ENCODE measurements at places on chromosomes 5 and 9.

DNA sequence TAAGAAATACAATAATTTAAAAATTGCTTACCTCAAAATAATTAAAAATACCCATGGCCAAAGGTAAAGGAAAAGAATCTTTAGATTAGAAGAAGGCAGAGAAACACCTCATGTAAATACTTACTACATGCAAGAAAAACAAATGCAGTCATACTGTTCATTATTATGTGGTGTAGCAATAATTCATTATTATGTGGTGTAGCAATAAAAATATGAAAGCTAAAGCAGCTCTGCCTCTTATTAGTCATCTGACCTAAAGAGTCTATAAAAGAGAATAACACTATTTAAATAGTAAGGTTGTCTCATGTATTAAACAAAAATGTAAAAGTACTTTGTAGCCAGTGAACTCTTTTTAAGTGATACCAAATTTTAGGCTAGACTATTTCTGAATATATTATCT lies 6.6 kb downstream of the DTWD2 start:
- peak; percentile 6 for DNase-seq

- DNase-seq, result no peak
Measured at GRCh38 chr5:29889051-29889450, 1304.4 kb upstream of the CDH6 start.

DNA sequence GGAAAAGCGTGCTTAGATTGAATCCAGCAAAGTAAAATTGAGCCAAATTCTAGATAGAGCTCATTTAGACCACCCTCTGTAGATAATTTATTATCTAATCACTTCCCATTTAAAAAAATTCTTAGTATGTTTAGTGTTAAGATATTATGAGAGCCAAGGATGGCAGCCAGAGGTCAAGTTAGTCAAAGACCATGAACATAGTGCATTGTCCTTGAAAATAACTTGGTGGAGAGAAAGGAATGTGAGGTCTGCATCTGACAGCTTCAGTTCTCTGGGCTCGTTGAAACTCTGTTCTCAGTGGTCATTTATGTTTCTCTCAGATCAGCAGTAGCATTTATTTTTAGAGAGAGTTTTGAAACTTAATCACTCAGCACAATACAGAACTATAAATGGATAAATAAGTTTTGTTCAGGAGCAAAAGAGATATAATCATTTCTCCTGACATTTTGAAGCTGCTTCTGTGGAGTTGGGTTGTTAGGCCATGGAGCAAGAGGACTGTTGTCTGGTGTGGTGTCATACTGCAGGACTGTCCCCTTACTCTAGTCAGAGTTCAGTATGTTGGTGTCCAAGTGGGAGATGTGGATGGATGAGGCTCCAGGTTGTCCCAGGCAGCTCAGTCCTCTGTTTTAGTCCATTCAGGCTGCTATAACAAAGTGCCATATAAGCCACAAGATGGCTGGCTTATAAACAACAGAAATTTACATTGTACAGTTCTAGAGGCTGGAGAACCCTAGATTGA lies 337.7 kb downstream of the FBXL7 start:
- DNase-seq, result no peak

DNA sequence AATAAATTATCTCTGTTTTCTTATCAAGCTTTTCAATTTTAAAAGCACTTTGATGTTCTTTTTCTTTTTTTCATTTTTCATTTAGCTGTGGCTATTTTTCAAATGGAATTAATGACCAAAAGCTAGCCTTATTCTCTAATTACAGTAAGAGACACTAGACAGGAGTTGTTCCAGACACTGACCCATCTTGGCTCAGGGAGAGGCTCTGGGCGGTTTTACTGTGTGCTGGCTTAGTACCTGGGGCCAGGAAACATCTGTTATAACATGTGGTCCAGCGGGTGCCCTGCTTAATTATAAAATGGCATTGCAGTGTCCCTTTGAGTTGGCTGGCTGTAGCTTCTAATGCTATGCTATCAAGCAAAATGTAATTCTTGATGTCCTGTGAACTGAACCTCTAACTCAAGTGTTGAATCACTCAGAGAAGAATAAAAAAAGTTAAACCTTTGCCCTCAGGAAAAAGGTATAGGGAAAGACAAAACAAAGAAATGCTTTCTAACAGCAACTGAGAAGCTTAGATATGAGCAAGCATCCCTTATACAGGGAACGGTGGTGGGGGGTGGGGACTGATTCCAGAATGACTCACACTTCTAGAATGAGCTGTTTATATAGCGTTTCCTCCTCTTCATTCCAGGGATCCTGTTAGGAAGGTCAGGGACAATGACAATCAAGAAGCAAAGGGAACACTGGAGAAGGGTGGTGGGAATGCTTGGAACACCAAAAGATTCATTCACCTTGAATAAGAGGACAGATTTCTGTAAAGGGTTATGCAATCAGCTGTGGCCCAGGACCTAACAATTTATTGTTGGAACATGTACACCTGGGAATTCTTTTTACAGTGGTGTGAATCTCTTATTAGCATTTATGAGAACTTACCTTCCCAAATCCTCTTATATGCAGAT lies 58.7 kb upstream of the NFIB start:
- DNase-seq, result peak; percentile 90

DNA sequence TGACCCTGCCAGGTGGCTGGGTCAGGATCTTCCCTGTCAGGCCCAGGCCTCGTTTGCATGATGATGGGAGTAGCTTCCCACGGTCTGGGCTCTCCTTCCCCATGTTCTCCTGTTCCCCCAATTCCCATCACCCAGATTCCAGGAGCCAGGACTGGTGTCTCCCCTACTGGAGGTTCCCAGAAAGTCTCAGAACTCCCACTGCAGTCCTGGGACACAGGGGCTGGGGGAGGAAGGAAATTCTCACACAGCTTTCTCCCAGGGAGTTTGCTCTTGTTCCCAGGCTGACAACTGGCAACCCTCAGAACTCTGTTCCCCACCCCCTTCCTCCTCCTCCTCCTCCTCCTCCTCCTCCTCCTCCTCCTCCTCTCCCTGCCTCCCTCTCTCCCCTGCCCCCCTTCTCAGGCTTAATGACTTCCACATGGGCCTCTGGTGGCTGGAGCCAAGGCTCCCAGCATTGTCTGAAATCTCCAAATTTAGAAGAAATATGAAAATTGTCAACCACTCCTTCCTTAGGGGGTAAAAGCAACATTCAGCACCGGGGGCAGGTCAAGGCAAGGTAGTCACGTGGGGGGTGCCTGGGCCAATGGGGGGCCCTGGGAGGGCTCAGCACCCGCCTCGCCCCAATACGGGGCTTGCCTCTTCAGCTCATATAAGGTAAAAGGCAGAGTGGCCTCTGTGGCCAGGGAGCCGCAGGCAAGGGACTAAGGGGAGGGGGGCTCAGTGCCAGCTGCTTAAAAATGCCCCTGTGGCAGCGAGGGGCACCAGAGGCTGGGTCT lies 27.3 kb upstream of the IL17B start:
- peak; percentile 100 for DNase-seq

- no peak for DNase-seq
Measured at GRCh38 chr5:150612905-150613670, 27.4 kb upstream of the SYNPO start.

GRCh38 chr5:74866596-74867162 lies 492 bp upstream of the FAM169A start:
- no peak for DNase-seq

DNA sequence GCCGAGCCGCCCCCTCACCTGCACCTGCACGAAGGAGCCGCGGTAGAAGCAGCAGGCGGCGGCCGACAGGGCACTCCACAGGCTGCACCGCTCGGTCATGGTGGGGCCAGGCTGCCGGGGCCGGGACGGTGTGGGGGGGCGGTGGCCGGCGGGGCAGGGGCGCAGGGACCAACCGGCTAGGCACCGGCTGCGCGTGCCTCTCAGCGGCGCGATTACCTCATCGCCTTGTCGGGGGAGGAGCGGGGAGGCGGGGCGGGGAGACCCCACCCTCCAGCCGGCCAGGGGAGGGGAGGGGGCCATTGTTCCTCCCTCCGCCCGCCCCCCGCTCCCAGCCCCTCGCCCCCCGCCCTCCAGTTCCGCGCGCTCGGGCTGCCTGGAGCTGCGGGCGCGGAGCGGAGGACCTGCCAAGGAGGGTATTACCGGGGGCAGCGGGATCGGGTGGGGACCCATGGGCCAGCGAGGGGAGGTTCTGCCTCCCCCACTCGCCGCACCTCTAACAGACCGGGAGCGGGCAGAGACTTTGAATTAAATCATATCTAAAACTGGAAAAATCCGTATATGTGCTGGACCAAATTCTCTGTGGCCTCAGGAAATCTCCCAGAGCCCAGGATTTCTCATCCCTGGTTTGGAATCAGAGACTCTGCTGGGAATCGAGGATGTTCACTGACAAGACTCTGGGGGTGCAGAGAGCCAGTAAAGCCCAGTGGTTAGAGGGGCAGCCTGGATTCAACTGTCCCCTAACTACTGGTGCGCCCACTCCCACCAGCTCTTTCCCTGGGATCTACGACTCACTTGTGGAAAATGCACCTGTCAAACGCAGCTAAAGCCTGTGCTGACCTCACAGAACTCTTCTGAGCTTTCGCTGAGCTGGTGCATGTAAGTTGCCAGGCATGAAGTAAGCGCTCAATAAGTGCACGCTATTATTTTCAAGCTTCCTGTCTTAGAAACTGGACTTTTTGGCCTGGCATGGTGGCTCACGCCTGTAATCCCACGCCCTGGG lies 20.3 kb upstream of the TOR2A start:
- no peak for DNase-seq

DNA sequence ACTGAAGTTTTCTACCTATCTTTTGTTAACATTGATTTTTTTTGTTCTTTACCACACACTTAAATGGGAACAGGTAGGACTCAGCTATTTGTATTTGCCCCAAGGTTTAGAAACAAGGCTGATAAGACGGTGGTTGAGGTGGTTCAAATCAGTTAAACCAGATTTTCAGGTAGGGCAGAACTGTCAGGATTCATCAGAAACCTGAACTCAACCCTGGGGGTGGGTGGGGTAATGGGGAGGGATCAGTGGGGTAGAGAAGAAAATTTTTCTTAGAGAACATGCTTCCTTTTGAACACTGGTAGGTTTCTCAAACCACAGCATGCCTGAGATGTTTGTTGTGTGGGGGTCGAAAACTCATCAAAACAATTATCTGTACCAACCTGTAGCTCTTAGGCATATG lies 113.0 kb downstream of the BASP1 start:
- DNase-seq, result no peak

- peak; percentile 71 for DNase-seq
Measured at GRCh38 chr5:170522211-170523141, 18.7 kb downstream of the KCNIP1 start.

DNA sequence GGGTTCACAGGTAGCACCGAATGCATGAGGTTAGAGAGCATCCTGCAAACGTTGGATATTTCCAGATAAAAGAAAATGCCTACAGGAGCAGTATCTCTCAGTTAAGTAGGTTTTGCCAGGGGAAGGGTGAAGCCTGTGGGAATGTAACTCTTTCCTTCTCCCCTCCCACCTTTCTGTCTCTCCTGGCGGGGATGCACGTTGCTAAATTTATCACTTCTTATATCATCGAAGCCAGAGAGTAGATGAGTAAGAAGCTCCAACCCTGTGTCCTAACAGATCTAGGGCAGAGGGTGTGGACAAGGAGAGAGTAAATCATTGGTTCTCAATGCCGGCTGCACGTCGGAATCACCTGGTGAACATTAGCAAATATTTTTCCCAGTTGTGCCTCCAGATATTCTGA lies 457.5 kb downstream of the ENC1 start:
- peak; percentile 48 for DNase-seq

- DNase-seq, result no peak
Measured at GRCh38 chr9:19967888-19968459, 179.1 kb upstream of the SLC24A2 start.

GRCh38 chr9:117796681-117797080 lies 92.5 kb downstream of the TLR4 start:
- DNase-seq, result peak; percentile 13

GRCh38 chr5:109964136-109964535 lies 274.4 kb downstream of the MAN2A1 start:
- peak; percentile 16 for DNase-seq

DNA sequence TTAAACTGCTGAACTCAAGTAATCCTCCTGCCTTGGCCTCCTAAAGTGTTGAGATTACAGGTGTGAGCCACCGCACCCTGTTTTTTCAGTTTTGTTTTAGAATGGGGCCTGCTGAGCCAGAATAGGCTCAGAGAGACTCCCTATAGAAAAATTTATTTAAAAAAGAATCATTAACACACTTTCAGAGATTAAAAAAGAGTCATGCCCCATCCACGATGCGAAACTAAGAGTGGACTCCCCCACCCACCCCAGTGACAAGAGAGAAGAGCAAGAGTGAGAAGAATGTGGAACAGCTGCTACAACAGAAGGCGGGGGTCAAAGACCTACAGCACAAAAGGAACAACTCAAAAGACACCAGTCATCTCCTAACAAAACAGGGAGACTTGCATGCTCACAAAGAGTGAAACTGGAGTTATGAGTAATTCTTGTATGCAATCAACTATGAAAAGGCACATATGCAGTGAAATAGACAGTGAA lies 47.2 kb downstream of the GLDC start:
- DNase-seq, result no peak

- DNase-seq, result no peak
Measured at GRCh38 chr9:132694144-132694543, 23.9 kb downstream of the GTF3C4 start.

DNA sequence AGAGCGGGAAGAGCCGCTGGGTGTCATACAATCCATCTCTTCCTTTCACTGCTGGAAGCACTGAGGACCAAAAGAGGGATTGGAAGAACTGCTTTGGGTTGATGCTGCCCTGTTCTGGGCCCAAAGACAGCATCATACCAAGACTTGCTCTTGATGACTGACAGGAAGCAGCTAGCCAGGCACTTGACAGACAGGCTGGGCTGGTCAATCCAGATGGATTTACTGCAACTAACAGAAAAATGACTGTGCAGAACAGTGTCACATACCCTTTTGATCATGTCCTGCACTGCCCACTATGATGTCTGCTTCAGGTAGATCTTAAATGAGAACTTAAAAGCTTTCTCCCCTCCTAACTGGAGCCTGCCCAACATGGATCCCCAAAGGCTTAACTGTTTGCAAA lies 157.6 kb downstream of the CRB2 start:
- DNase-seq, result no peak

- no peak for DNase-seq
Measured at GRCh38 chr5:135243556-135244285, 155.3 kb downstream of the MACROH2A1 start.

DNA sequence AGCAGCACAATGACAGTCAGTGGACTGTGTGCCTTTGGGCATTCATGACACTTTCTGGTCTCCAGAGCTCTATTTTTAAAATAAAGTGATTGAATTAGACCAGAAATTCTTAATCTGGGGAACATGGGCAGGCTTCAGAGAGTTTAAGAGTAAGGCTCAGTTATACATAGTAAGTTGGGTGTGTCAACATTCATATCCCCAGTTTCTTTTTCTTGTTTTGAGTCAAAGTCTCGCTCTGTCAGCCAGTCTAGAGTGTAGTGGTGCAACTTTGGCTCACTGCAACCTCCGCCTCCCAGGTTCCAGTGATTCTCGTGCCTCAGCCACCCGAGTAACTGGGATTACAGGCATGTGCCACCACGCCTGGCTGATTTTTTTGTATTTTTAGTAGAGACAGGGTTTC lies 13.7 kb upstream of the KIF4B start:
- no peak for DNase-seq

- DNase-seq, result no peak
Measured at GRCh38 chr9:27468462-27469110, 55.5 kb upstream of the IFNK start.
